Omental fat pad (tissue), 4 donors: ENCODE measurements at places on chromosomes 3 and 15. TPM values are rescaled to one million over a fixed set of nuclear protein-coding genes. Genes with fewer than 3 reads are reported as not detected.

Gene SAMD7
- total RNA-seq = not detected

Gene OXTR
- 2.4 TPM for total RNA-seq

Gene ZPLD1
- not detected for total RNA-seq

Gene EPHA3
- total RNA-seq = 4.0 TPM

Gene CRYGS
- total RNA-seq = 3.7 TPM

Gene CFAP100
- total RNA-seq = not detected

Gene FOXL2
- not detected for total RNA-seq

Gene PXYLP1
- total RNA-seq = 9.4 TPM

Gene ZBTB47
- 49.6 TPM for total RNA-seq

Gene ZNF502
- total RNA-seq = 5.0 TPM

DNA sequence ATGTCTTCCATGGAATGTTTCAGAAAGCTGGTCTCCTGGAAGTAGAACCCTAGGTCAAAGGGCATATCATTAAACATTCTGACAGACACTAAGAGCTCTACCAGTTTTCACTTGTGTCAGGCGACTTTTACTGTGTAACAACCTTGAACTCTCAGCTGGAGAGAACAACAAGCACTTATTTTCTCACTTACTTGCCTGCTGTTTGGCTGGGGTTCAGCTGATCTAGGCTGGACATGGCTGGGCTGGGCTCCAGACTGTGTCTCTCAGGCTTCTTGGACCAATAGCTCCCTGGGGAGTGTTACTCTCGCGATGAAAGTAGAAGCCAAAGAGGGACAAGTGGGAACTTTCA is 527.3 kb downstream of the SHQ1 start:
- DNase-seq = no peak

DNA sequence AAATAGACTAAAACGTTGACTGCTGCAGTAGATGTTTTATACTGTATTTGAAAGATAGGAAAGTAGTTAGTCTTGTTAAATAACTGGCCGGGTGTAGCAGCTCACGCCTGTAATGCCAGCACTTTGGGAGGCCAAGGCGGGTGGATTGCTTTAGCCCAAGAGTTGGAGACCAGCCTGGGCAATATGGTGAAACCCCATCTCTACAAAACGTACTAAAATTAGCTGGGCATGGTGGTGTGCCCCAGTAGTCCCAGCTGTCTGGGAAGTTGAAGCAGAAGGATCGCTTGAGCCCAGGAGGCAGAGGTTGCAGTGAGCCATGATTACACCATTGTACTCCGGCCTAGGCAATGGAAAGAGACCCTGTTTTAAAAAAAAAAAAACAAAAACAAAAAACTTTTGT is 60.5 kb upstream of the ULK4 start:
- no peak for DNase-seq

GRCh38 chr3:27342267-27342666 is 26.9 kb downstream of the NEK10 start:
- no peak for DNase-seq

GRCh38 chr3:48500656-48501055 is 3.3 kb downstream of the SHISA5 start:
- no peak for DNase-seq

- no peak for DNase-seq
Measured at GRCh38 chr15:24924153-24924552, 30.6 kb upstream of the SNRPN start.

DNA sequence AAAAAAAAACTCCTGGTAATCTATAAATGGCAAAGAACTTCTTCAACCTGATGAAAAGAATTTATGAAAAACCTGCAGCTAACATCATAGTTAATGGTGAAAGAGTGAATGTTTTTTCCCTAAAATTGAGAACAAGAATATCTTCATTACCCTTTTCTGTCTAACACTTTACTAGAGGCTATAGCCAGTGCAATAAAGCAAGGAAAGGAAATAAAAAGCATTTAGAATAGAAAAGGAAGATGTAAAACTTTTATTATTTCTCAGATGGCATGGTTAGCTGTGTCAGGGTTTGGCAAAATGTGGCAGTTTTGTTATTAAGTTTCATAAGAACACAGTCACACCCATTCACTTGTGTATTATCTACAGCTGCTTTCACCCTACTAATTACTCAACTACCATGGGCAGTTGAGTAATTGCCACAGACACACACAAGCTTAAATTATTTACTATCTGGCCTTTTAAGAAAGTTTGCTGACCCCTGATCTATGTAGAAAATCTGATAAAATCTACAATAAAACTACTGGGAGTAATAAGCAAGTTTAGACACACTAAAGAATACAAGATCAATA is 465.1 kb downstream of the MAGI1 start:
- no peak for DNase-seq

DNA sequence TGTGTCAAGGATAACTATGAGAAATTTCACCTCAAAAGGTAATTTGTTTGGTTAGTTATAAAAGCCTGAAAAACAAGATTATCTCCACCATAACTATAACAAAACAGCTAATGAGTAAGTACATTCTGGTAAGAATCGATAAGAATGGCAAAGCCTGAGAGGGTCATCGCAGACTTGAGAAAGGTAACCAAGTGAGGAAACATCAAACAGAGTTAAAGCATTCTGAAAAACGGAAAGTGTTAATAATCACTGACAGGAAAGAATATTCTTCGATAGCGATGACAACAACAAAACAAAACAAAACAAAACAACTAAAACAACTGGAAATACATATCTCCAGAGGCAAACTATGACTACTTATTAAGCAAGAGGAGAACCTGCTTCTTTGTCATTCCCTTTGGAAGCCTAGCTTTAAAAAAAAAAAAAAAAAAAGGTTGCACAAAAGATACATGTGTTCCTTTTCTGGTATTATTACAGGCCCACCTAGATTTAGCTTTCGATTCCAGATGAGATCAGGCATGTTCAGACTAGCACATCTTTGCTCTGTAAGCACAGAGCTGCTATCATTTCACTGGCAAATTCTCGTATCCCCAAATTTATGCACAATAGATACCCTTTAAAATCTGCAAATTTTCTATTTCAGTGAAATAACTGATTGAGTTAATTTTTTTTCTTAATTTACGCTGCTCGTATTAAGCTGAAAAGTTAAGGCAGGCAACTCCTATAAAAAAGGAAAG is 155.6 kb downstream of the TIGIT start:
- DNase-seq = no peak

DNA sequence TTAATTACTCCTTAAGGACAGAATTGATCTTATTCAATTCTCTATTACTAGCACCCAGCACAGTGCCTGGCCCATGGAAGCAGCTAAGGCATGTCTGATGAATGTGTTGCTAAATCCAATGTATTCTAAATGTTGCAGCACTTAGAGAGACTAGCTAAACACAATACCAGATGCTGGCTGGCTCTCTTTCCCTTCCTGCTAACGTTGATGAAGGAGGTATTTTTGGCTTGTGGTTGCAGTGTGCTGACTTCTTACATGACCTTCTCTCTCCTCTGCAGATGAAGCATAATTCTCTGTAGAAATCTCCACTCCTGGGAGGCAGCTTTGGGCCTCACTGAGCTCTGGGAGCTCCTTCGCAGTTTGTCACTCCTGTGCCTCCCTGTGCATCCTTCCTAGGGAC is 183.6 kb downstream of the PEX5L start:
- no peak for DNase-seq

DNA sequence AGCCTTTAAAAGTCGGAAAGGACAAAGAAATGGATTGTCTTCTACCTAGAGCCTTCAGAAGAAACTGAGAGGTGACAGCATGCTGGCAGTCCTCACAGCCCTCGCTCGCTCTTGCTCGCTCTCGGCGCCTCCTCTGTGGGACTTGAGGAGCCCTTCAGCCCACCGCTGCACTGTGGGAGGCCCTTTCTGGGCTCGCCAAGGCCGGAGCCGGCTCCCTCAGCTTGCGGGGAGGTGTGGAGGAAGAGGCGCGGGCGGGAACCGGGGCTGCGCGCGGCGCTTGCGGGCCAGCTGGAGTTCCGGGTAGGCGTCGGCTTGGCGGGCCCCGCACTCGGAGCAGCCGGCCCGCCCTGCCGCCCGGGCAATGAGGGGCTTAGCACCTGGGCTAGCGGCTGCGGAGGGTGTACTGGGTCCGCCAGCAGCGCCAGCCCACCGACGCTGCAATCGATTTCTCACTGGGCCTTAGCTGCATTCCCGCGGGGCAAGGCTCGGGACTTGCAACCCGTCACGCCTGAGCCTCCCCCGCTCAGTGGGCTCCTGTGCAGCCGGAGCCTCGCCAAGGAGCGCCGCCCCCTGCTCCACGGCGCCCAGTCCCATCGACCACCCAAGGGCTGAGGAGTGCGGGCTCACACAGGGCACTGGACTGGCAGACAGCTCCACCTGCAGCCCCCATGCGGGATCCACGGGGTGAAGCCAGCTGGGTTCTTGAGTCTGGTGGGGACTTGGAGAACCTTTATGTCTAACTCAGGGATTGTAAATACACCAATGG is 953.8 kb upstream of the GBE1 start:
- DNase-seq = no peak

- DNase-seq = no peak
Measured at GRCh38 chr3:48394391-48394790, 22.4 kb downstream of the FBXW12 start.

GRCh38 chr3:179898024-179898423 is 138.7 kb downstream of the PEX5L start:
- DNase-seq = no peak

DNA sequence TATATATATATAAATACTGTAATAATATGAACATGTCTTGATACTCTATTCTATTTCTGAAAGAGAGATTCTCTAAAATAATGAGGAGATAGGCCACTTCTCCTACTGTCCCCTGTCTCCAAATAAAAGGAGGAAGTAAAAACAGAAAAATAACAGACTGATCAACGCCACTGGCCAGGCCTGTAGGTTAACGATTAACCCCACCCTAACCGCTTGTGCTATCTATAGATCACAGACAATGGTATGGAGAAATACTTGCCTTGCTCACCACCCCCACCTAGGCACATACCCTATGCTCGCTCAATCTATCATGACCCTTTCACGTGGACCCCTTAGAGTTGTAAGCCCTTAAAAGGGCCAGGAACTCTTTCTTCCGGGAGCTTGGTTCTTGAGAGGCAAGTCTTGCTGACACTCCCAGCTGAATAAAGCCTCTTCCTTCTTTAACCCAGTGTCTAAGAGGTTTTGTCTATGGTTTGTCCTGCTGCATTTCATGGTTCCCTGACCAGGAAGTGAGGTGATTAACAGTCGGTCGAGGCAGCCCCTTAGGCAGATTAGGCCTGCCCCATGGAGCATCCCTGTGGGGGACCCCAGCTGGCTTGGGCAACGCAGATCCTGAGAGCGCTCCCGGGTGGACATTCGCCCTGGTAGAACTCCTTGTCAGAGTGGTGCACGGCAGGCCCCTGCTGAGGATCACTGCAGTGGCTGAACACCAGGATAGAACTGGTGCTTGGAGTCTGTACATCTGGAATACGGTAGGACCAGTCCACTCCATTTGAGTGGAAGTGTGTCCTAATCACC is 521.8 kb upstream of the CNTN3 start:
- DNase-seq = no peak

DNA sequence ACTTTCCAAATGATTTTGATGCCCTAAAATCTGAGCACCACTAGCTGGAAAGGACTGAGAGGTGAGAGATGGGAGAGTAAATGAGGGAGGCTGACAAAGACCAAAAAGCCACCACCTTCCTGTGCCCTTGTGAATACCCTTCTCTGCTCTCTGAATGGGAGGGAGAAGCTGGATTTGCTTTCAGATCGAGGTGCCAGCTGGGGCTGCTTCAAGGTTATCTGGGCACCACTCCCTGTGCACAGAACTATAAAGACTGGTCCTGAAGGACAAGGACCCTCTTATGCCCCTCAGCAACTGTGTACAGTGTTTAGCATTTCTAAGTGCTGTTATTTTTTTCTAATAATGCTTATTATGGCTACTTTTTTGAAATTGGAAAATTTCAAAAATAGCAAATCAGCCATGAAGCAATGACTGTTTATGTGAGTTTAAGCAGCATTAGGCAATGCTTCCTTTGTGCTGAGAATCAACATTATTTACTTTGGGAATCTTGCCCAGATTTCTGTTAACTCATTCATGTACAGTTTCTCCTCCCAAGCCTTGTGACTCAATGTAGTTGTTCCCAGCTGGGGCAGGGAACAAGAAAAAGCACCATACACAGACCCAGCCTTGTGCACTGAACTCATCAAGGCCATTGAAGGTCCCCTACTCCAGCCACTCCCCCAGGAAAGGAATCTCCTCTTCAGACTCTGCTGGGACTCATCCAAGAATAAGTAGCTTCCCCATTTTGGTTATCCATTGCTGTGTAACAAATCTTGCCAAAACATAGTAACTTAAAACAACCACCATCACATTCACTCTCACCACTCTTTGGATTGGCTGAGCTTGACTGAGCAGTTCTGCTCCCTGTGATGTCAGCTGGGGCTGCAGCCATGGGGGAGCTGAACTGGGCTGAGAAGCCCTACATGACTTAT is 37.3 kb upstream of the CDV3 start:
- DNase-seq = no peak

DNA sequence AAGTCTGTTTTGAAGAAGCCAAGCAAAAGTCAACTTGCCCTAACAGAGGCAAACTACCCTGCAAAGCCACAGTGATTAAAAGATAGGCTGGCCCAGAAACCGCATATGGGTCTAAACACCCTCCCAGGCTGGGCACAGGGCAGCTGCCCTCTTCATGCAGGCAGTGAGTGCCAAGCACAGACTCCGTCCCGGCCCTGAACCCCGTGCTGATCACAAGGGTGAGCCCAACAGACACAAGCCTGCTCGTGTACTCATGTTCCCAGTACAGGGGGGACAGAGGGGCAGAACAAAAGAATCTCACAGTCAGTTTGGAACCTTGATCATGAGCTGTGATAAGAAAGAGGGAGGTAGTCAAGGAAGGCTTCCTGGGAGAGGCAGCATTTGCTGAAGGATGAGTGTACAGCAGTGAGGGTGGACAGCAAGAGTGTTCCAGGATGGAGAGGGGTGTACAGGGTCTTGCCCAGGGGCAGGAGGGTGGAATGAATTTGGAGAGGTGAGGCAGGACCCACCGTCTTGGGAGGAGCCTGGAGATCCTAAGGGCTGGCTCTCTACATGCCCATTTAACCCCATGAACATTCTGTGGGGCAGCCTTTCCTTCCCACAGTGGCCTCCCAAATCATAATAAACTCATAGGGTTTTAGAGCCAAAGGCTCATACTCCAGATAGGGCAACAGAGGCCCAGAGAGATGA is 43.2 kb upstream of the PRR23E start:
- no peak for DNase-seq

- DNase-seq = no peak
Measured at GRCh38 chr3:72155391-72156064, 370.6 kb upstream of the PROK2 start.

DNA sequence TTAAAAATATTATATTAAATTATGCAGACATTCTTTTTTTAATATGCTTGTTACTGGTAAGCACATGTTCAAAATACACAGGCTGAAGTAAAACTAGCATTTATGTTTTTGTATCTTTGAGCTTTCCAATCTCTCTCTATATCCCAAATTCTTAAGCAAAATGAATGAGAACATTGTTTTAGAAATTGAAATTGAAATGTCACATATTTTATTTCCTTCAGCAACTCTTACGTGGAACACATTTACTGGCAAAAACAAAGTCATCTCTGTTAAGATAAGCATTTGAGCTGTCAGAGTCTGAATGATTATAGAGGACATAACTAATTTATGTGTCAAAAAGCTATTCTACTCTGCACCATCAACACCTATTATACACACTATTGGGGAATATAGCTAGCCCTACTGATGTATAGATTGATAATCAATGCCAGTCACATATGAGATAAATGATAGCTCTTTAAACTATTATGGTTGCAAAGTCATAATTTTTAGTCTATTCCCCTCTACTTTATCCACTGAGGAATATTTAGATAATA is 535.4 kb upstream of the BCHE start:
- DNase-seq = no peak

- no peak for DNase-seq
Measured at GRCh38 chr15:101143321-101143720, 108.5 kb downstream of the CHSY1 start.
